ENCODE measurements at places on chromosomes 7 and 10.

DNA sequence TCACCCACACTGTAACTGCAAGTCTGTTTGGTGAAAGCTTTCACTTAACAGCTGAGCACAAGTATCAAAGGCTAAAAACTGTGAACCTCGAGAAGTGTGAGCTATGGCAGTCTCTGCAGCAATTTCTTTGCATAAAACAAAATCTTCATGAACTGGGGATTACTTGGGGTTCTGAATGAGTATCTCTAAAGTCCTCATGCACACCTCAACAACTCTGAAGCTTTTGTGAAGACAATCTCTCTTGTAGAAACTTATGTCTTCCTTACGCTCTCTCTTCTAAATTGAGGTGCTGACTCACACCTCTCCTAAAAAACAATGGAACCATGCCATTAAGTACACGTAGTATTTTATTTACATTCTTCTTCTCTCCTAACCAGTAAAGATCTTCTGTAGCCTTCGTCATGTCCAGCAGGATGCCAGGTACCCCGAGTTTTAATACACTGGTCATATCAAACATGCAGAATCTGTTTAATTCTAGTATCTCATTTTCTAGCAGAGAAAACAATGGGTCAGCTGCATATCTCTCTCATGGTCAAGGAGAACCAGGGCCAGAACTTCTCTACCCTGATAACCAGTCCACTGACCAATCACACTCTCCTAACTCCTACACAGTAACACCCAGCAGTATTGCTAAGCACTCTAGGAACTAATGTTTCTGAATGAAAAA lies 76.9 kb downstream of the UBE2H start:
- DNase-seq: peak; percentile 75

DNA sequence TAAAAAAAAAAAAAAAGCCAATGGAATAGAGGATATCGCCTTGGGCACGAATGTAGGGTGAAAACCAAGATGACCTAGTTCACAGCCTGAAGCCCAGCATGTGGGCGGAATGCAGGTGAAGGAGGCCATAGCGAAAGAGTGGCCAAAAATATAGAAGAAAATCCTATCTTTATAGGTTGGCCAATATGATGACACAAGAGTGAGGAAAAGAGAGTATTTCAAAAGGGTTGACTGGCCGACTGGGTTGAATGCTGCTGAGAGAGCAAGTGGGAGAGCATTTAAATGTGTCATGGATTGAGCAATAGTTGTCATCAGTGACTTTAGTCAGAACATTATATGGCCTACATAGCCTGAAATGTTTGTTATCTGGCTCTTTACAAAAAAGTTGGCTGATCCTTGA lies 17.2 kb upstream of the GLI3 start:
- peak; percentile 92 for DNase-seq

DNA sequence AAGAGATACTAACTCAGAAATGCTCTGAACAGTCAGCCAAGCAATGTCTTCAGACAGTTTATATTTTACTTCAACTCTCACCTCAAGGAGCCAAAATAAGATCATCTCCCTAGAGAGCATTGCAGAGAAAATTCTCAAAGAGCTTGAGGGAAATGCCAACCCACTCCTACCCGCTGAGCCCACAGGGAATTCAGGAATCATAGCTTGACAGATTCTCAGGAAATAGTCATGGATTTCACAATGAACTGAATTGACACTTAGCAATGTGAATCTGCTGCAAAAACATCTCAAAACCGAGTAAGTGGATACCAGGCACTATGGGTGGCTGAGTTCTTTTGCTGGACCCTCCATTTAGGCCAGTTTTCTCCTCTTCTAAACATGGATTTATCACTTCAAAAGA lies 9.8 kb upstream of the PLAC9 start:
- DNase-seq: no peak

DNA sequence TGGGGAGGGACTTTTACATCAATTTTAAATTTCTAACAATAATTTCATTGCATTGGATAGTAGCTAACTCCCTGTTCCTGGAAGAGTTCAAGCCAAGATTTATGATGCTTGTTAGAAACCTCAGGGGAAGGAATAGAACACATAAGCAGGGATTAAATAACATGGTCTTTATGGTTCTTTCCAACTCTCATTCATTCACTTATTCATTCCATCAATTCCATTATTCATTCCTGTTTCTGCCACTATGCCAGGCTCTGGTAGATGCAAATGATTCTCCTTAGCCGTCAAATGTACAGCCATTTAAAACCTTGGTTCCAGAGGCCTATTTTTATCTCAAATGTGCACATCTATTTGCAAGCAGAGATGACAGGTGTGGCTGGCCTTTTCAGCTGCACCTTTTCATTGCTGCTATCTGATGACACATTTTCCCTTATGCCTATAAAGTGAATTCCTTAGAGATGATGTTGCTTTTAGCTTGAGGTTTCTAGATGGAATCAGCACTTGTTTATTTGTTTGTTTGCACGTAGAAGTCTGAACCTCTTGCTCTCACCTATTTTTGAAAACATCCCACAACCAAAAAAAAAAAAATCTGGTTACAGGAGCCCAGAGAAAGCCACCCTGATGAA lies 205.7 kb upstream of the IGFBP3 start:
- peak; percentile 56 for DNase-seq

DNA sequence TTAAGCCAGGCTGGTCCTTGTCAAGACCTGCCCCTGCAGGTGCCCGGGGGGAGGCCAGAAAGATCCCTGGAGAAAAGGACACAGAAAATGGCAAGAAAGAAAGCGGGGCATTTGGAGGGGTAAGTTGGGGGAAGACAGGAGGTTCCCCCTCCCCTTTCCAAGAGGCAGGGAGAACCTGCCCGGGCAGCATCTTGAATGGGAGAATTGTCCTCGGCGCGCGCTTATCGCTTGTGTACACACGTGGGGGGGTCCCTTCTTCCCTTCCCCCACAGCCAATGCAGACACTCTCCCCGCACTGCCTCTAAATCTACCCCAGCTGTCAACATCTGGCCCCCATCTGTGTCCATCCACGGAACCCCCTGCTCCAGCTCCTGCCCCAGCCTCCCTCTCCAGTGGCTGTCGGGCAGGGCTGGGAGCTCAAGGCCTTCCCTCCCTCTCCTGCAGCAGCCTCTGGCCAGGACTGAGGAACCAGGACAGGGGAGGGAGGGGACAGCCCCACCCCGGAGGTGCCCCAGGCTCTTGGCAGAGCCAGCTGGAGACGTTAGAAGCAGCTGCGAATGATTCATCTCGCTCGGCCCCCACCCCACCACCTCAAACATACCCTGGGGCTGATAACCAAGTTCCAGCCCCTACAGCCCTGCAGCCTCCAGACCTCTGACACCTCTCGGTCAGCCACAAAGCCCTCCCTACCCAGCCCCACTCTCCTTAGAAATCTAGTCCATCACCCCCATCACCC lies 25.3 kb downstream of the EPHB4 start:
- peak; percentile 94 for DNase-seq

DNA sequence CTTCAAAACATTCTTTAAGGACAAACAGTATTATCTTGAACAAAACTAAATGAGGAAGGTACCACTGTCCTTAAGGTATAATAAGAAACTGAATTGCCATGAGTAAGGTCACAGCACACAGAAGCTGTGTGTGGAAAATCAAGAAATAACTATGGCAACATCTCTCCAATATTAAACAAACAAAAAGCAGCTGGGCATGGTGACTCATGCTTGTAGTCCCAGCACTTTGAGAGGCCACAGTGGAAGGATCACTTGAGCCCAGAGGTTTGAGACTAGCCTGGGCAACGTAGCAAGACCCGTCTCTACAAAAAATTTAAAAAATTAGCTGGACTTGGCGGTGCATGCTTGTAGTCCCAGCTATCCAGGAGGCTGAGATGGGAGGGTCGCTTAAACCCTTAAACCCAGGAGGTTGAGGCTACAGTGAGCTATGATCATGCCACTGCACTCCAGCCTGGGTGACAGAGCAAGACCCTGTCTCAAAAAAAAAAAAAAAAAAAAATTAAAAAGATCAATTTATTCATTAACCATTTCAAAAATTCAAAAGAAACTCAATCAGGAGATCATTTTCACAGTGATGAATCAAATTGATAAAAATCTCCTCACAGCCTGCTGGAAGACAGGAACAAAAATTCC lies 195.4 kb downstream of the SKIDA1 start:
- peak; percentile 76 for DNase-seq

GRCh38 chr10:100737355-100738054 lies 7.9 kb upstream of the PAX2 start:
- DNase-seq: no peak

DNA sequence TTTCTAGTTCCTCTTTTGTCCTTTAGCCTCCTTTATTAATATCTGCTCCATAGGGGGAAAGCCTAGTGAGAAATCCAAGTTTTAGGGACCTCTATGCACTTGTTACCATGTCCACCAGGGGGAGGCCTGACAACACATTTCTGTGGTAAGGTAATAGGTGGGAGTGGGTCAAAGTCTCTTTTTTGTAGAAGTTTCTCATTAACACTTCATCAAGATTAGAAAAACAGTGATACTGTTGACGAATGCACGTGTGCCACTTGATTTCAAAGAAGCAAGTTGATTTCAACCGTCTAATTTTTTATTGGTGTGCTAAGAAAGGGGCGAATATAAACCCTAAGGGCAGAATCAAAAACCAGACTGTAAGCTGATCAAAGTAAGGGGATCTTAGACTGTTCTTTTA lies 30.6 kb downstream of the CISD1 start:
- DNase-seq: peak; percentile 63

DNA sequence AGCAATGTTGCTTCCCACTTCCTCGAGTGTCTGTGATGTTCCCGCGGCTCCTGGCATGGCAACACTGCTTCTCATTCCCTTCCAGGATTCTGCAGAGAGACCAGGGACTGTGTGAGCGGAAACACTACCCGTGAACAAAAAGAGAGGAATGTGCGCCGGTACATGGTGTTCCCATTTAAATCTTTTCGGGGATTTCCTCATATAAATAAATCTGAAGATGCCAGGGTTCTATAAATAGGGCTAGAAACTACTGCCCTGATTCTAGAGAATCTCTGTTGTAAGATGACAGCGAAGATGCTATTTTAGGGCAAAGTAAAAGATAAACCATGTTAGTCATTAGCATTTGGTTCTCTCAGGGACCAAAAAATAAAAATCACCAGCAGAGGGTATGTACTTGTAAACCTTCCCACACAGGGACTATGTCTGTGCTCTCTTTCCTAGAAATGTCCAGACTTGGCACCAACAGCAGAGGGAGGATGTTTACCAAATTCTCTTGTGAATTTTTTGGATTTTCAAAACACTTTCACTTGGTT lies 92.2 kb upstream of the DDC start:
- DNase-seq: no peak

DNA sequence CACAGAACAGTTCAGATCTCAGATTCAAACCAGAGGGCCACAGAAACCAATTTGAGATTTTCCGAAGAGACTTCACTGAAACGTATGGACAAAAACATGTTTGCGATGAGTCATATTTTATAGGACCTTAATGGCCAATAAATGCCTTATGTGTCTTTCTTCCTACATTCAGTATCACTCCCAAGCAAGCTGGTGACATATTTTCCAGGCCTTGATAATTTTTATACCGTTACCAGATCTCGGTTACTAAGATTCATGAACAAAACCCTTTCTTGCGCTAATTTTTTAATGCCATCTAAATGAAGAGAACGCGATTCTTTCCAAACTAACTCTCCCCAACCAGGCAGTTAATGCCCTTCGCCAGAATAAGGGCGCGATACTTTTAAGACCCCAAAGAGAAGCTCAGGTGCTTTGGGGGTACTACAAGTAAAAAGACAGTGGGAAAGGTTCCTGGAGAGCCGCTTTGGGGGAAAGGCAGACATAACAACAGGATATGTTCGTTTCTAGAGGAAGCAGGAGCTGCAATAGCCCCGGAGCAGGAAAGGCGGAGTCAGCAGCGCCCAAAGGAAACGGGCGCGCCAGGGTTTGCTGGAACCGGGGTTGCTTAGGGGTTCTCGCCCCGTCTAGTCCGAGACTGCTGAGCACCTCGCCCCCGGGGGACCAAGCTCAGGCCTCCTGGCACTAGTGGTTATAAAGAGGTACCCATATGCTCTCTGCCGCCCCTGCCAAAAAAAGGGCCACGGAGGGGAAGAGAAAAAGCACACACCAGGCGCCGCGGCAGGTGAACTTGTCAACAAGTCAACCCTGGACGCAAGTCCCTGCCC lies 884 bp downstream of the ICA1 start:
- DNase-seq: peak; percentile 40

GRCh38 chr7:36639826-36640225 lies 84.5 kb downstream of the AOAH start:
- DNase-seq: no peak

GRCh38 chr10:123346581-123346980 lies 192.4 kb downstream of the BUB3 start:
- no peak for DNase-seq

DNA sequence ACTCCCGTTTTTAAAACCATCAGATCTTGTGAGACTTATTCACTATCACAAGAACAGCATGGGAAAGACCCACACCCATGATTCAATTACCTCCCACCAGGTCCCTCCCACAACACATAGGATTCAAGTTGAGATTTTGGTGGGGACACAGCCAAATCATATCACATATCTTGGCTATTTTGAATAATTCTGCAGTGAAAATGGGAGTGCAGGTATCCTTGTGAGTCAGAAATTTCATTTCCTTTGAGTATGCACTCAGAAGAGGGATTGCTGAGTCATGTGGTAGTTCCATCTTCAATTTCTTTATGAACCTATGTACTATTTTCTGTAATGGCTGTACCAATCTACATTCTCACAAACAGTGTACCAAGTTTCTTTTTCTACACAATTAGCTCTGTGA lies 125.8 kb downstream of the ANKRD7 start:
- DNase-seq: peak; percentile 17

GRCh38 chr10:4352414-4352961 lies 473.5 kb upstream of the AKR1E2 start:
- no peak for DNase-seq

DNA sequence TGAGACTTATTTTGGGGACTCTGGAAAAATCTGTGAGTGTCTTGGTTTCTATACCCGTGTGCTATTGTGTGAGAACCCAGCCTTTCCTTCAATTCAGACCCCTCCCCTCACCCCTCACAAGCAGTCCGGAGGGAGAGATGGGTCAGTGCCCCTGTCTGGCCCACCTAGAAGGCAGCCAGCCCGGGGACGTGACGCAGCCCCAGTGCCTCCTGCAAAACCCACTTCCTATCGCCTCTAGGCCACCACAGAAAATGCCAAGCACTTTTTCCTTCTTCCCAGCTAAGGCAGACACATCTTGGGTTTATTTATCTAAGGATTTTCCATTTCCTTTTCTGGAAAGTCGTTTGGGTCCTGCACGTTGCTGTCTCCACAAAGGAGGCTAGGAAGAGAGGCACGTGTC lies 11.6 kb upstream of the AQP1 start:
- no peak for DNase-seq

GRCh38 chr10:71252220-71252619 lies 39.9 kb downstream of the UNC5B start:
- DNase-seq: no peak

DNA sequence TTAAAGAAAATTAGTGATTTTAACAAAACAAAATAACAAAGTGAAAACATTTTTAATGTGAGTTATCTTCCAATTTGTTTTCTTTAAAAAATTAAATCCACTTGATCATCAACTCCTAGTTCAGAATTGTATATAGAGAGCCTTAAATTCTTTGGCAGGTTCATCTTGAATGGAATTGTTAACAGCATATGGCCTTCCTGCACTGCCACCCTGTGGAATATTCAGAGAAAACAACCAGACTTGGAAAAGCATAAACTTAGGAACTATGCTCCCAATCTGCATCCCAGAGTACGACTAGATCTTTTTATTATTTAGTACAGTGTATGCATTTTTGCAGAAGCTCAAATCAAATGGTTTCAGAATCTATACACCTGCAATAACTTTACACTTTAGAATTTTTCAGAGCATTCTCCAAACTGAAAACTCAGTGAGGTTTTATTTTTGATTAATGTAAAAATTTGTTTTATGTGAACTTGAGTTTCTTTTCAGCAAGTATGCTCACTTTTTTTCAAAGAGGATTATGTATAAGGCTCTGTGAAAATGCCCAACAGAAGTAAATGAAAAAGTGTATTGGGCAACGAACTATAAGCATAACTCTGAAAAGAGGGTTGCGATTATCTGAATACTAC lies 44.9 kb upstream of the ANK3 start:
- peak; percentile 69 for DNase-seq

Measured in epithelial cell of esophagus (primary cell).